Upper lobe of right lung (tissue), 1 donor: ENCODE measurements at places on chromosomes 4 and X. TPM values are rescaled to one million over a fixed set of nuclear protein-coding genes. Genes with fewer than 3 reads are reported as not detected.

GRCh38 chrX:107272431-107272921 is 66.1 kb downstream of the DNAAF6 start:
- no peaks in the 10 kb centered on the region for H3K36me3 ChIP-seq
- no peak overlapping the region for H3K27ac ChIP-seq
- no peaks in the 10 kb centered on the region for H3K27me3 ChIP-seq
- no peaks in the 10 kb centered on the region for H3K4me1 ChIP-seq
- H3K4me3 ChIP-seq = no peak overlapping the region
- no peak for DNase-seq

The CTAG1B gene
- not detected for total RNA-seq

- no peak overlapping the region for H3K27ac ChIP-seq
- no peak overlapping the region for H3K4me3 ChIP-seq
- no peaks in the 10 kb centered on the region for H3K36me3 ChIP-seq
- H3K4me1 ChIP-seq = no peaks in the 10 kb centered on the region
These were observed 804.2 kb downstream of the CENPC start for GRCh38 chr4:66741081-66741480.

GRCh38 chr4:38730493-38730829 is 52.3 kb downstream of the TLR10 start:
- no peak overlapping the region for H3K27ac ChIP-seq
- no peaks in the 10 kb centered on the region for H3K36me3 ChIP-seq
- H3K27me3 ChIP-seq = no peaks in the 10 kb centered on the region
- no peak for DNase-seq
- H3K4me1 ChIP-seq = no peaks in the 10 kb centered on the region
- H3K4me3 ChIP-seq = no peak overlapping the region

DNA sequence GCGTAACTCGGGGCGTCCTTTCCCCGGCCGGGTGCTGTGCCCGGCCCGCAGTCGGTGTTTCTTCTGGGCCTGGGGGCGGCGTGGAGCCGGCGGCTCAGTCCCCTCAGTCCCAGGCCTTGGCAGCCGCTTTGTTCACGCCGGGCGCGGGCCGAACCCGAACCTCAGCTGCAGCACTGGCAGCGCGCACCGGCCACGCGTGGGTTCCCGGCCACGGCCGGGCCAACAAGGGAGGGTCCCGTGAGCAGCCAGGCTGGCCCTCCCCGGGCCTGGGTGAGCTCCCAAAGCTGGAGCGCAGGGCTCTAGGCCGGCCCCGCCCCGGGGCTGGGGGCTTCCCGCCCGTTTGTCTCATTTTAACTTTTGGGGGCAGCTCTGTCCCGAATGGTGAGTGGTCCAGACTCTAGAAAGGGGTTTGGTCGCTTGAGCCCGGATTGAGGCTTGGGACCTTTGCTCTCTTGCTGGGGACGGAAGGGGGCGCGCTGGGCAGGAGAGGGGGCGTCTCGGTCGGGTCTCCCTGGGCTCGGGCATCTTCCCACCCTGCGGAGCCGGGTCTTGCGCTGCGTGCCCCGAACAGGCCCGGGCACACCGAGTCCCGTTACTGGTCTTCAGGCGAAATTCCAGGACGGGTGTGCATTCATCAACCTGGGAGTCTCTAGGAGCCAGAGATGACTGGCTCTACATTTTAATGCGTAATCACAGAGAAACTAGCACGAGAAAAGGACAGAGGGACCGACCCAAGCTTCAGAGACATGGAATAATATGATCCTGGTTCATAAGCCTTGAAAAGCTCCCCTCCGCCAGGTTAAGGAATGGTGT is 177.1 kb downstream of the CBR4 start:
- H3K36me3 ChIP-seq = no peaks in the 10 kb centered on the region
- H3K27ac ChIP-seq = peak overlapping the region; percentile 82
- no peaks in the 10 kb centered on the region for H3K27me3 ChIP-seq
- H3K4me1 ChIP-seq = no peaks in the 10 kb centered on the region
- peak; percentile 69 for DNase-seq
